ENCODE measurements at places on chromosomes 4 and X.
A peak's percentile ranks its signal among the peaks of the same experiment; 100 is the strongest.

- DNase-seq, result no peak
Measured at GRCh38 chr4:182893047-182893446, 24.1 kb downstream of the DCTD start.

DNA sequence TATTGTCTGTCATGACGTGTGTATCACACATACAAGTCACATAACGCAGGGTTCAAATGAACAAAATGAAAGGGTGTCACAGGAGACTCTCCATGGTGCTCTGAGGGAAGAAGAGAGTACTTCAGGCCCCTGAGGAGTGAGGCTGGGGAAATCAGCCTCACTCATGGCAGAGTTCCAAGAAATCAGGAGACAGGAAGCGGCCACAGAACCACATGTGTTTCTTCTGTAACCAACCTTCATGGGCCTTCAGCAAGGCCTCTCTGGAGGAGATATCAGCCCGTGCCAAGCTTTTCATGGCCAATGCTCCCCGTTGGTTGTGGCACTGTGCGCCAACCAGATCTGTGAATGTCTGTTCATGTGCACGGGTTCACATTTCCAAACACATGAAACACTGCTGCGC, 76.0 kb downstream of the NAT8L start:
- DNase-seq, result no peak

DNA sequence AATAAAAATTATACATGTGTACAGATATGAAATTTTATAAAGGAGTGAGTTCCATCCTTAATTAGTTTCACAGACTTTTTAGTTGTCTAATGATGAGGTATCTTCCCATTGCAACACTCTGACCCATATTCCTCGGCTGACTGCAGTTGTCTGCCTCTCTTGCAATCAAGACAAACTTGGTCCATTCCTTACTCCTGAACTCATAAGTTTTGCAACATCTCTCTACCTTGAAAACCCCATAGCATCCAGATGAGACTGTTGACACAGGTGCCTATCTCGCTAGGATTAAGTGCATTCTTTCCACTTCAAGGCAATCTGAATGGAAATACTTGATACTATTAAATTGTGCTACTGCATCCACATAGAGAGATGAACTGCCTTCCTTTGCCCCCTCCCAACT, 2.3 kb downstream of the XKRX start:
- DNase-seq, result no peak

DNA sequence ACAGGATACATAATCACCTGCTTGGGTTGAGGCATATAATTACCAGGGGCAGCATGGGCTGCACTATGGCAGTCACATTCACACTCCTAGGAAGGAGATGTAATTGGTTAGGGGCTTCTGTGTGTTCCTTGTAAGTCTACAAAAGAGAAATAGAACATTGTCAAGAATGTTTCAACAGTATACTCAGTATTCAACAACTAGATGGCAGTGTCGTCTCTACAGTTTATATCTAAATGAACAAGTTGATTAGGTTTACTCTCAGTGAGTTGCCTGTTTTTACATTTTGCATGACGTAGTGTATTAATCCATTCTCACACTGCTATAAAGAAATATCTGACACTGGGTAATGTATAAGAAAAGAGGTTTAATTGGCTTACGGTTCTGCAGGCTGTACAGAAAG, 50.5 kb upstream of the RAB33B start:
- no peak for DNase-seq

DNA sequence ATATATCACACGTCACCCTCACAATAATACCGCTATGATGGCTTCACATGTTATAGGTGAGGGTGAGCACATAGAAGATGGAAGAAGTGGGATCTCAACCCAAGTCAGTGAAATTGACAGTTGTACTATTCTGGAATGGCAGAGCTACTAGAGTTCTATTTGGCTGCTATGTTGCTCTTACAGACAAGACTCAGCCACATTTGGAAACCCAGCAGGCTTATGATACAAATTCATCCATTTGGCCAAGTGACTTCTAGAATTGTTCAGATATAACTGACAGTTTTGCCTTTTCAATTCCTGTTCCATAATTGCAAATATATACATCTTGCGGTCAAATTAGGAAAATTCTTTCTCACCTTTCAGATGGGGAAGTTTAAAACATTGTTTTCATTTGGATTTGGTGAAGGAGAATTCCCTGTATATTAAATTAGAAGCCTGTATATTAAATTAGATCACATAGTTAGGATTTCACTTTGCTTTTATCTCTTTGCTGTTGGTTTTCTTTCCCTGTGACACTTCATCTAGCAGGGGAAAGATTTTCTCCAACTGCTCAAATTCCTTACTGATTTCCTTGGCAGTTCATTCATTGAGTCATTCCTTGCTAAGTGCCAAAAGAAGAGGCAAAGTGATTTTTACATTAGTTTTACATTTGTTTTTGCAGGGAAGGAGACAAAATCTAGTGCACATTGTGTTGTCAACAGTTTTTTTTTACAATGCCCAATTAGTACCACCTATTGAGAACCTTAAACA, 120.6 kb upstream of the TBC1D9 start:
- no peak for DNase-seq

DNA sequence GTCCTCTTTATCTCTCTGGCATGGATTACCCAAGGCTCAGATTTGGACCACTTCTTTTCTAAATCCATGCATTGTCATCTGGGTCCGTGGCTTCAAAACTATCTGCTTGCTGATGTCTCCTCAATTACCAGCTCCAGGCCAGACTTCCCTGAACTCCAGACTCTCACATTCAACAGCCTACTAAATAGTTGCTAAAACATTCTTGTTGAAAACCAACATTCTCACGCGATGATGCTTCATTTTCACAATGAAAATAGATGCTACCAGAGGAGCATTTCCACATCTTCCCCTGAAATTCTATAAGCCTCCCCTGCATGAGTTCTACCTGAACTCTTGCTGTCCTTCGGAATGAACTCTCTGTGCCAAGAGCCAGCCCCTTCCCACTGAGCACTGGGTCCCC, 5.2 kb upstream of the TLR6 start:
- DNase-seq, result no peak

DNA sequence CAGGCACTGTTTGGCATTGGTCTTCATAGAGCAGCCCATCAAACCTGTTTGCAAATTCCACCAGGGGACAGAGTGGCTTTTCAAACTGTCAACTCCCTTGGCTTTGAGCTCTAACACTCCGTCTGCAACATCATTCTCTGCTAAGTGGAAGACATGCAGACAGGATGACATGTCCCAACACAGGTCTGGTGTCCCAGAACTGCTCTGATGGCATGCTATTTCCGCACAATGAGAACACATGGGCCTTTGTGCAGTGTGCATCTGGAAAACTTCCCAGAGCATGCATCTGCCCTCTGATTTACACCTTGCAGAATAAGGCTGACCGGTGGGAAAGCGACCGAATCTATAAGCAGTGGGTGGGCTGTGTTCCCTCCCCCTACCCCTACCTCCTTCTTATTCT, 212.8 kb upstream of the GYPA start:
- no peak for DNase-seq

DNA sequence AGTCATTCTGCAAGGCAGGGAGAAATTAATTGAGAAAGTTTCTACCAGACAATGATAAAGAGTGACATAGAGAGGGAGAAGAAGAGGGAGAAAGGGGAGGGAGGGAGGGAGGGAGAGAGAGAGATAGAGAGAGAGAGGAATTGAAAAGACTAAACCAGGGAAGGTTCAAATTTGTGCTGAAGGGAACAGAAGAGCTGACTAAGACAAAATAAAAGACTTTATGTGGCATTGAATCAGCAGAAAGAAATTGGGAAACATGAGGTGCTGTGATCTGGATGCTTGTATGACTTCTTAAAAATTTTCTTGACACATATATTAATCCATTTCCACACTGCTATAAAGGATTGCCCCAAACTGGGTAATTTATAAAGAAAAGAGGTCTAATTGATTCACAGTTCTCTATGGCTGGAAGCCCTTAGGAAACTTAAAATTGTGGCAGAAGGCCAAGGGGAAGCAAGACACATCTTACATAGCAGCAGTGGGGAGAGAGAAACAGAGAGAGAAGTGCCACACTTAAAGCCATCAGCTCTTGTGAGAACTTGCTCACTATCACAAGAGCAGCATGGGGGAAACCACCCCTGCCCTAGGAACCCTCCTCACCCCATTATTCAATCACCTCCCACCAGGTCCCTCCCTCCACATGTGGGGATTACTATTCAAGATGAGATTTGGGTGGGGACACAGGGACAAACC, 13.5 kb upstream of the CXCL6 start:
- DNase-seq, result no peak

- DNase-seq, result no peak
Measured at GRCh38 chr4:42480281-42480680, 83.0 kb downstream of the SHISA3 start.

GRCh38 chrX:154436983-154437752, at the start of gene GDI1:
Gene GDI1 (plus strand): TSS chrX:154437154. CDS start chrX:154437255, 101 bp downstream.
- peak; percentile 46 for DNase-seq

- DNase-seq, result no peak
Measured at GRCh38 chrX:15206306-15206705, 63.6 kb downstream of the ASB9 start.

- DNase-seq, result no peak
Measured at GRCh38 chrX:24732766-24733500, 39.2 kb downstream of the POLA1 start.

DNA sequence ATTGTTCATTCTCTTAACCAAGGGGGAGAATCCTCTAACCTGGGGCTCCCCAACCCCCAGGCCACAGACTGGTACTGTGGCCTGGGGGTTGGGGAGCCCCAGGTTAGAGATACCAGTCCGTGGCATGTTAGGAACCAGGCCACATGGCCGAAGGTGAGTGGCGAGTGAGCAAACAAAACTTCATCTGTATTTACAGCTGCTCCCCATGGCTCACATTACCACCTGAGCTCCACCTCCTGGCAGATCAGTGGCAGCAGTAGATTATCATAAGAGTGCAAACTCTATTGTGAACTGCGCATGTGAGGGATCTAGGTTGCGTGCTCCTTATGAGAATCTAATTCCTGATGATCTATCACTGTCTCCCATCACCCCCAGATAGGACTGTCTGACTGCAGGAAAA, 957.2 kb upstream of the PRKX start:
- no peak for DNase-seq

DNA sequence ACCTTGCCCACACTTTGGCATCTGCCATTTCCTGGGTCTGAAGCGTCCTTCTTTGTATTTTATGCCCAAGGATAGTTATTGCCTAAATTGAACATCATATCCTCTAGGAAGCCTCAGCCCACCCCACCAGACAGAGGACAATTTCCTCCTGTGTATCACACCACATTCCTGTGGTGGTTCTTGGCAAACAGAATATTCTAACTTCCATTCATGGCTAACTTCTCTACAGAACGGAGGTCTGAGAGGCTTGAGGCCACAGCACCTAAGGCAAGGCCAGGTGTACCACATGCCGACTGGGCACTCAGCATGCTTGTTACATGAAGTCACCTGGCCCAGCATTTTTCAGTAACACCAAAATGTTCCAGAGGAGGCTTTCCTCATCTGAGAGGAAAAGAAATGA, 42.4 kb downstream of the CD99L2 start:
- no peak for DNase-seq

GRCh38 chr4:147591106-147591505, 26.1 kb upstream of the TMEM184C start:
- no peak for DNase-seq

DNA sequence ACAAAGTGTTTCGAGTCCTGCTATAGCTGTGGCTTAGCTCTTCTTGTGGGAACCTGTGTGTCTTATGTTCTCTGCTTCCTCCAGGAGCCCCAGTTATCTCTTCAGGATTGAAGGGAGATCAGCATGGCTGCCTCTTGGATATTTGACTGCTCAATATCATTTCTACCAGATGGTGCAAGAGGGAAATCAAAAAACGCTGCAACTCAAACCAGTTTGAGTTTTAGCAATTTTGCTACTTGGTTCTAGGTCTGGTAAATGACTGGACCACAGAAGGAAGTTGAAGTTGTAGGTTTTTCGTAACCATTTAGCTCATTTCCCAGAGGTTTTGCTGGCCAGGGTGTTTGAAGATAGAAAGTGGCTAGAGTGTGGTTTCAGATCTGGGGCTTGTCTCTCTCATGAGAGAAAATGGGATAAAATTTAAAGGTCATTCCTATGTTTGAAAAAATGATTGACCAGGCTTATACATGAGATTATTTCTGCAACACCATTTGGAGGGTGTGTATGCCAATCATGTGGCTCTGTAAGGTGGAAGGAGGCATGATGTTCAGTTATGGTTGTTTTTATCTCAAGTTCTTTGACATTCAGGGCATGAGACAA, 210.4 kb downstream of the SPRY1 start:
- DNase-seq, result no peak

DNA sequence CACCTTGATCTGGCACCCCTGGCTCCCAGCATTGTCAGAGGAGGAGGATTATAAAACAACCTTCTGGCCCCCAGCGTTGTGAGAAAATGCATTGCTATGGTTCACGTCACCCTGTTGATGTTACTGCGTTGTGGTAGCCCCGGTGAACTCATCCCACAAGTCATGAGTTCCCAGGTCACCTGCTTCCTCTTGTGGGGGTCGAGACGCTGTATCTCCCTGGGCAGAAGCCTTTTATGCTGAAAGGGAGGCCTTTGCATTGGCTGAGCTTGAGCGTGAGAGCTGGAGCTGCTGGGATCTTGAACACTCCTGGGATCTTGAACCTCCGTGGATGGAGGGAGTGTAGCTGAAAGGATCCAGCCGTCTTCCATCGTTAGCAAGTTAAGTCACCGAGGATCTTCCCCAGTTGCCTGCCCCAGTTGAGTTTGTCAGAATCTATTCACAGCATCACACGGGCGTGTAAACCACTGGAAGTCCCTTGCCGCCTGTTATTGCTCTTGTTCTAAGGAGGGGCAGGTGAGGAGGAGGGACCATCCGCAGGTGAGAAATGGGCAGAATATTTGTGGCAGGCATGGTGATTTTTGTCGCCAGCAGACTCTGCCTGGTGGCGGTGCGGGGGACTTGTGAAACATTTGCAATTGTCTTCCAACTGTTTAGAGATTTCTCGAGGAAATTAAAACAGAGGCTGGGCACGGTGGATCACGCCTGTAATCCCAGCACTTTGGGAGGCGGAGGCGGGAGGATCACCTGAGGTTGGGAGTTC, 299.9 kb downstream of the ASMT start:
- no peak for DNase-seq

DNA sequence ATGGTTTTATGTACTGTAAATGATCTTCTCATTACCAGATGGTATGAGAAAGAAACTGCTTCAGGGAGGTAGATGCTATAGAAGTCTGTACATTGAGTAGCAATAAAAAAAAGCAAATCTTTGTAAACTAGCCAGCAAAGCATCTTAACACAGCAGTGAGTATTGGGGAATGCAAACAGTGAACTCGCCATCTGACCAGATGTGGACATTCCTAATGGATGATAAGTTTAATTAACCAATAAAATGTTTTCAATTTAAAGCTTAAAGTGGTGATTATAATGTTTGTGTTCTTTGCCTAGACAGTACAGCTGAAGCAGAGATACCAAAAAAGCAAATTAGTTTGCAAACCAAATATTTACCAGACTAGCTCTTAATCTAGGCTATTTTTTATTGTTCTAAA, 1144.2 kb downstream of the FAT4 start:
- DNase-seq, result no peak

- DNase-seq, result peak; percentile 34
Measured at GRCh38 chr4:95124906-95125504, 367.2 kb downstream of the BMPR1B start.

GRCh38 chr4:114271031-114271430, 291.6 kb upstream of the ARSJ start:
- DNase-seq, result no peak
